ENCODE measurements at places on chromosomes 11 and 22.

GRCh38 chr11:68030318-68031143 lies at the start of gene NDUFS8:
Gene NDUFS8 (plus strand): TSS chr11:68030681. CDS start chr11:68032152, 1,471 bp downstream.
- DNase-seq, result peak; percentile 92

DNA sequence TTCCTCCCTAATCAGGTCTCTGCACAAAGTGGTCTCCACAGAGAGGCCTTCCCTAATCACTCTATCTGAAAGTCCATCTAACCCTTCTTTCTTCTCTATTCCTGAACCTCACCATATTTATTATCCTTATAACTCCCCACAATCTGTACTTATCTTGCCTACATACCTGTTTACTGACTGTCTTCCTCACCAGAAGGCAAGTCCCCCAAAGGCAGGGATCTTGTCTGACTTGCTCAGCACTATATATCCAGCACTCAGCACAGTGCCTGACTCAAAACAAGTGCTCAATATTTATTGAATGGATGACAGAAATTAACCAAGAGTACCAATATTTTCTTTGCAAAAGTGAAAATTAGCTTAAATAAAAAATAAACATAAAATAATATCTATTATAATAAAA lies 5.5 kb downstream of the DCUN1D5 start:
- no peak for DNase-seq

GRCh38 chr22:21031545-21032036 lies 770 bp downstream of the SLC7A4 start:
- DNase-seq, result no peak

DNA sequence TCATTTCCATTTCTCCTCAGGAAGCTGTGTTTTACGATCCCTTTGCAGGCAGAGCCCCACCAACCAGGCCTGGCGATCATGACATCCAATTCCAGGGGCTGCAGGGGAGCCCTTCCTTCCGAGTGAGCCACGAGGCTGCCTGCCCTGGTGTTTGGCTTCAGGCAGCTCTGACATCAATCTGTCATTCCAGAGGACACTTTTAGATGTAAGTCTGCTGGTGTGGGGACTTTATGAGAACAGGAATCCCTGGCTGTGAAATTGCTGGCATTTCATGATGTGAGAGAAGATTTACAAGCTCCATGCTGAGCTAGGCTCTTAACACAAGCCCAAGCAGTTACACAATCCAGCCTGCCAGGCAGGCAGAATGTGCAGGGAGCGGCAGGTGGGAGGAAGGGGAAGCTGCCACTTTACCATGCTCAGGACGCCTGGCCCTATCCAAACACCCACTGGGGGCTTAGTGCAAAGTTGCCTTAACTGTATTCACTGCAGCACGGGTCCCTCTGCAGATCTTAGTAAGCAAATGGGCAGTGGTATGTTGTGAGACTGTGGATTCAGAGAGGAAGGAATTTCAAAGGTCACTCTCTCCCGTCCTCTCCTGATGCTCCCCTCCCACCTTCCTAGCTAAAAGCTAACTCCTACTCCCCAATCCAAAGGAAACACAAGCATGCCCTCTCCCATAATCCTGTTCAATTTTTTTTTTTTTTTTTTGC lies 43.4 kb upstream of the MICAL2 start:
- DNase-seq, result no peak

DNA sequence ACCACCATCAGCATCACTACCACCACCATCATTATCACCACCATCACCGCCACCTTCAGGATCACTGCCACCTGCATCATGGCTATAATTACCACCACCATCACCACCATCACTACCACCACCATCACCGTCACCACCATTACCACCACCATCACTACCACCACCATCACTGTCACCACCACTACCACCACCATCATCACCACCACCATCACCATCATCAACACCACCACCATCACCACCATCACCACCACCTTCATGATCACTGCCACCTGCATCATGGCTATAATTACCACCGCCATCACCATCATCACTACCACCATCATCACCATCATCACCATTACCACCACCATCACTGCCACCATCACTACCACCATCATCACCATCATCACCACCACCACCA lies 23.5 kb downstream of the CACNG2 start:
- no peak for DNase-seq

DNA sequence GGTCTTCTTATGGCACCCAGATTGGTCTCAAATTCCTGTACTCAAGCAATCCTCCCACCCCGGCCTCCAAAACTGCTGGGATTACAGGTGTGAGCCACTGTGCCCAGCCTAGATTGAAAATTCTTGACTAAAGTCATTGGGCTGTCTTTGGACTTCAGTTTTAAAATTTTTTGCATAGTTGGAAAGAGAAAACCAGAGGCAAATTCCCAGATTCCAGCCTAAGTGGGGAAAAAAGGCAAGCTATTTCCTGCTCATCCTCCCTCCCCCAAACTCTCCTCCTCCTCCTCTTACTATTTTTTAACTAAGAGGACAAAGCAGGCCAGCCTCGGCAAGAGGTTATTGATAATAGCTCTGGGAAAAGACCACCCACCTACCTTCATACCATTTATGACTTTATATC lies 78.6 kb upstream of the CLMP start:
- no peak for DNase-seq

- no peak for DNase-seq
Measured at GRCh38 chr22:49936018-49936972, 17.9 kb downstream of the CRELD2 start.

DNA sequence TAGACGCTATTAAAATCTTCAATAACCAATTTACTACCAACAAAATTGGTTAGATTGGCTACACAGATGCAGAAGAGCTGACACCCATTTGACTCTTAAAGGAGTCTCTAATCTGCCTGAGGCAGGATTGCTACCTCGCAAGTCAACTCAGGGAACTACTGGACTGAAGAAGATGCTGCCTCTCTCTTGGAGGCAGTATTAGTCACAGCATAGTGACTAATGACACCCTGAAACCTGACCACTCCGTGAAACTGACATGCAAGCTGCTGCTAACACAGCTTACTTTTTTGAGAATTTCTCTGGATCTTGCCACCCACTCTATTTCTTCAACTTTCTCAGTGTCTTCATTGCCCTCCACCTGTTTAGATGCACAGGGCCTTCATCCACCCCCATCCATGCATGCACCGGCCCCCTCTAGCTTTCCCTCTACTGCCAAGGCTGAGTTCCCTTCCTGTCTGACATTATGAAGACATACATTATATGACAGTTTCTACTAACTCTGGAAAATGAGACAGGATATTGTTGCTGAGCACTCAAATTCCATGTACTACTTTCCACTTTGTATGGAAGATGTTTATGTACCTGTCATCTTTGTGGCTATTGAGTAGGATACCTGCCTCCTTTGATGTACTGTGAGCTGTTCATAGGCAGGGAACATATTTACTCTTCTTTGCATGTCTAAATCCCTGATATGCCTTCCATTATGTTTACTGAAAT lies 183.2 kb downstream of the MSANTD4 start:
- no peak for DNase-seq

DNA sequence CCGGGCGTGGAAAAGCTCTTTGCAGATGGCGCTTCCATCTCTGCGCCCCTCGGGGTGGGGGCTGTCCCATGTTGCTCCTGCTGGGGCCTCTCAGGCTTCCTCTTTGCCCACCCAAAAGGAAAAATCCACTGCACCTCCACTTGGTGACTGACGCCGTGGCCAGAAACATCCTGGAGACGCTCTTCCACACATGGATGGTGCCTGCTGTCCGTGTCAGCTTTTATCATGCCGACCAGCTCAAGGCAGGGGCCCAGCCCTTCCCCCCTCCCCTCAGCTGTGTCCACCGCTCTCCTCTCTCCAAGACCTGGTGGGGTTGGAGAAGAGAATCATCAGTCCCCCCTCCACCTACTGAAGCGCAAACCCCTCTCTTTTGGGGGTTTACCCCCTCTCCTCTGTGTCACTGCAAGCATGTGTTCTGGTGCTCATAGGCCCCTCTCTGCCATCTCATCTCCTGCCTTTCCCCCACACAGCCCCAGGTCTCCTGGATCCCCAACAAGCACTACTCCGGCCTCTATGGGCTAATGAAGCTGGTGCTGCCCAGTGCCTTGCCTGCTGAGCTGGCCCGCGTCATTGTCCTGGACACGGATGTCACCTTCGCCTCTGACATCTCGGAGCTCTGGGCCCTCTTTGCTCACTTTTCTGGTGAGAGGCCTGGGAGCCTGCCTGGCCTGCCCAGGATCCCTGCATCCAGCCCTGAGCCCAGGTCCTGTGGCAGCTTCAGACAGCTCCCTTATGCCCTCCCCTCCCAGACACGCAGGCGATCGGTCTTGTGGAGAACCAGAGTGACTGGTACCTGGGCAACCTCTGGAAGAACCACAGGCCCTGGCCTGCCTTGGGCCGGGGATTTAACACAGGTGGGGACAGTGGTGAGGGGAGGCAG lies 1.8 kb downstream of the LARGE2 start:
- DNase-seq, result no peak

GRCh38 chr11:117824571-117825537 lies at the start of gene FXYD2:
Gene FXYD2 (minus strand): TSS chr11:117824744. CDS start chr11:117824678, 66 bp downstream.
- DNase-seq, result no peak

DNA sequence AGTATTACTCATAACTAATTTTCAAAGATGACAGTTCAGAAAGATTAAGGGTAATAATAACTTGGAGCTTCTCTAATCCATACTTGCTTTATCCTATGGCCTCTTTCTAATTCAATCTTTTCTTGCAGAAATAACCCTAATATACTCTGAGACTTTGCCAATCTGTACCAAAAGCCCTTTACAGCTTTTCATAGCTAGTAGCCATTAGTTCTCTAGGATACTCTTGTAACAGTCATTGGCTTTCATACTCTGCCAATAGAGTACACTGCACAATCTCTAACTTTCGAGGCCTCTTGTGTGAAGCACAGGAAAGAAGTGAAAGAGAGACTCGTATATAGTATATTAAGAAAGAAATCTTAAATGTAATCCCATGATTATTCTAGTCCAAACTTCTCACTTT lies 38.1 kb downstream of the SLC36A4 start:
- DNase-seq, result no peak

GRCh38 chr22:42623756-42624441 lies 9.2 kb upstream of the POLDIP3 start:
- no peak for DNase-seq

DNA sequence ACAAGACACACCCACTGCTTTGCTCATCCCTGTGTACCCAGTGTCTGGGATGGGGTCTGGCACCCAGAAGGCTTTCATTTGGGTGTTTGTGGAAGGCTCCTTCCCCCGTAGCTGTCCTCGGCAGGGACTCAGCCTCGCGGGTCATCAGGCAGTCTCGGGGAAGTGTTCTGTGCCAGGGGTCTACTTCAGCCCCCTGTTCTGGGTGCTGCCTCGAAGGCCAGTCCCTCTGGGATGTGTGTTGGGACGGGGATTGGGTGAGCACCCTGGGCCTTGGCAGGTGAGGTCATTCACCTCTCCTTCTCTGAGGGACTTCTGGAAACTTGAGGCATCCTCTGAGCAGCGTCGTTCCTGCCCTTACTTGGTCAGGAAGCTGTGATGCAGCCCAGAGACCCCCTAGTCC lies 65.5 kb downstream of the RPUSD4 start:
- no peak for DNase-seq

DNA sequence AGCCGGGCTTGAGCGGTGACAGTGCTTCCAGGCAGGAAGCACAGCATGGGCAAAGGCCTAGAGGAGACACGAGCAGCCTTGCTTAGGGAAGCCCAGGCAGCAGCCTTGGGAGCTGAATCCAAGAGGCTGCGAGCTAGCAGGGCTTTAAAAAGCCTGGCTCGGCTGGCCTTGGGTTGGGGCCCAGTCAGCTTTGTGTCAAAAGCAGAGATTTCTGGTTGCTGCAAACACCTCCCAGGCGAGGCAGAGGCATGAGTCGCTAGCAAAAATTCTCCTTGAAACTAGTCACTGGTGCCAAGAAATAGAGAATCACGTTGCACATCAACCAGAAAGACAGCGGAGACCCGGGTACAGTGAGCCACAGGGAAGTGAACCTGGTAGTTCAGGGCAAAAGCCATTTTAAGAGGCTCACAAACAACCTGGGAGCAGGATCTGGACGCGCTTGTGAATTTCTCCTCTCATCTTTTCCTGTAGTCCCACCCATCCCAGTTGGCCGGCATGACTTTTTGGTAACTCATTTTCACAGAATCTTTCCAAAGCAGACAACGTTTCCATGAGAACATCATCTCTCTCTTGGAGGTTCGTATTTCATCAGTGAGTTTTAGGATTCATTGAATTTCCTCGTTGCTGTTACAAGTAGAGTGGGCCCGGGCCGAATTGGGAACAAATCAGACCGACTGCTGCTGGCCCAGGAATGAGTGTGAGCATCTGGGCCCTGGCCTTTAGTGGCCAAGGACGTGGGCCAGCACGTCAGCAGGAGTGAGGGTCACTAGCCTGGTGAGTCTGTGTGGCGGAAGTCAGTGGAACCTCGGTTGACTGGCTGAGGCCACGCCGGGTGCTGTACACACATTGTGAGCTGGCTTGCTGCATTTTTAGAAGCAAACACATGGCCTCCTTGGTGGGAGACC lies 16.4 kb upstream of the FGF4 start:
- DNase-seq, result no peak
